ENCODE measurements at places on chromosomes 3 and 15.

GRCh38 chr15:85047271-85047948, 65.8 kb downstream of the PDE8A start:
- peak; percentile 58 for DNase-seq

DNA sequence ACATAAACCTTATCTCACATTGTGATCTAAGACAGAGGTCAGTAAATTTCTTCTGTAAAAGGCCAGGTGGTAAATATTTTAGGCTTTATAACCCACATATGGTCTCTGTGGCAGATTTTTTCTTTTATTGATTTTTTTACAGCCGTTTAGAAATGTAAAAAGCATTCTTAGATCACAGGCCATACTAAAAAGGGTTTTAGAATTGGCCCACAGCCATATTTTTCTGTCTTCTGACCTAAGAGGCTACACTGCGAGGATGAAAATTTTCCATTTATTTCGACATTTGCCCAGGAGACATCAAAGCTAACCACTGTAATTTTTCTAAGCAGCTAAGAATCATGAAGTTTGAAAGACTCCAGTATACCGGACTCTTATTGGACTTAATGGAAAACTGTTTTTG, 377.2 kb upstream of the SGO1 start:
- no peak for DNase-seq

- DNase-seq = no peak
Measured at GRCh38 chr3:55965776-55966175, 478.7 kb upstream of the WNT5A start.

GRCh38 chr3:23202921-23203707, at the start of gene UBE2E2:
UBE2E2 (plus strand) TSS chr3:23203327.
- peak; percentile 62 for DNase-seq

DNA sequence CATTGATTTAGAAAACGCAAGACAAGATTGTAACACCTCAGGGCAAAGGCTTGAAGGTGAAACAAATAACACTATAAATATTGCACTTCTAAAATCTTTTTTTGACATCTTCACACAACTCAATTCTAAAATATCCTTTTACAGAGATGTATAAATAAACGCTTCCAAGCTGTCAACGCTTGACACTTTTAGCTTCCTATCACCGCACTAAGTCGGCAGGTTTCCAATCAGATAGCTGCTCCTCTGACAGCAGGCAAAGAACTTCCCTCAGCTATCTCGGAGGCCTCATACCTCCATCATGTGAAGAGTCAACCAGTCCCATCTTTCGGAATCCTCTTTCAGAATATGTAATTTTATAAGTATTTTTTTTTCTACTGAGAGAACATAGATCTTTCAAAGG, 71.0 kb downstream of the PCOLCE2 start:
- DNase-seq = no peak

DNA sequence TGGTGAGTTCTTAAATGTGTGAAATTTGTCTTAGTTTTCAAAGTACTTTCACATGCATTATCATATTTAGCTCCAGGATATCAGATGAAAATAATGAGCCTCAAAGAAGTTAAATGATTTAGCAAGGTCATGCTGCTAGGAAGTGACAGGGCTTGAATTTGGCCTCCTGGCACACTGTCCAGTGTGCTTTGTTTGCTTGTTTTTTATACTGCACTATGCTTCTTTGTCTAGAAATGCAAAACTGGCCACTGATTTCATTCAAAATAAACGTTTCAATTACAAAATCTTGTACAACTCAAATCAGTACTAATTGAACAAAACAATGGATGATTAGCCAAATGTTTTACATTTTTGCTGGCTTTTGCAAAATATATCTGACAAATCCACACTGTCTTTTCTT, 583.3 kb upstream of the CBLB start:
- DNase-seq = no peak

DNA sequence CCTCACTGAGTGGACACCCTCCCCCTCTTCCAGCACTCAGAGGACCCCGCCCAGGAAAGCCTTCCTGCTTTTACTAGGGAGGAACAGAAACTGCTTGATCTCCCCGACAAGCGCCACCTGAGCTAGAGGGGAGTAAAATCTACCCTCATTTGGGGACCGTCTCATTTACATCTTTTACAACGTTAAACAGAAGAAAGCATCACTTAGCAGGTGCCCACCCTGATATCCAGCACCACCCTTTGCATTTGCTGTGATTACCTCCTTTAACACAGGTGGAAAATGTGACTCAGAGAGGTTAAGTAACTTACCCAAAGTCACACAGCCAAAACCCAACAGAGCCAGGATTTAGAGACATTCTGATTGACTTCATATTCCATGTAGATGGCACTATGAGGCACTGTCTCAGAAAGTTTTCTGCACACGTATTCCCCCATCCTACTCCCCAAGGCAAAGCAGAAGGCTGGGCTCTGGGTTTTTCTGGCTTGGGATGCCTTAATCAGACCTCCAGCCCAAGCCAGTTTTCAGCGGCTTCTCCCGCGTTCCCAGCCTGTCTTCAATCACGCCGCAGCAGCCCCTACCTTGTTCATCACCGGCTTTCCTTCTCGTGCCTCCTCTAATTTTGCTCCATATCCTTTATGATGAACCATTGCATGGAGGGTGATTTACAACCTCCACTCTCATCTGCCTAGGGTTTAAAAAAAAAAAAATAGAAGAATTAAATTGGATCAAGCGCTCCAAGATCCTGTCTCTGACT, 314.6 kb upstream of the PROK2 start:
- DNase-seq = no peak

DNA sequence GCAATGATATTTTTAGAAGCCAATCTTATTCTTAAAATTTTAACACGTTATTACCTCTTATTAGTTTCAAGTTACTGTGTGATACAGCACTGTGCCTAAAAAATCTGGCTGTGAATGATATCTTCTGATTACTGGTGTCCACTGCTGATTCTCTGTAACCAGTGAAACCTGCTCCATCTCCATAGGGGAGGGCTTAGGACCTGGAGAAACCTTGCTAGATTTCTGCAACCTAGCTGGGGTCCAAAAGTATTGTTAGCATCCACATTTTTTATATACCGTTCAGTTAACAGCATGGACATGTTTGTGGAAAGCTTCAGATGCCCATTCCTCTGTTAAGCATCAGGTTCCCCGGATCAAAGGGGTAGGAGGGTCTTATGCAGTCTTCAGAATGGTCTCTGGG, 193.9 kb upstream of the TOPAZ1 start:
- DNase-seq = no peak

- peak; percentile 5 for DNase-seq
Measured at GRCh38 chr3:178078953-178079352, 457.3 kb upstream of the KCNMB2 start.

DNA sequence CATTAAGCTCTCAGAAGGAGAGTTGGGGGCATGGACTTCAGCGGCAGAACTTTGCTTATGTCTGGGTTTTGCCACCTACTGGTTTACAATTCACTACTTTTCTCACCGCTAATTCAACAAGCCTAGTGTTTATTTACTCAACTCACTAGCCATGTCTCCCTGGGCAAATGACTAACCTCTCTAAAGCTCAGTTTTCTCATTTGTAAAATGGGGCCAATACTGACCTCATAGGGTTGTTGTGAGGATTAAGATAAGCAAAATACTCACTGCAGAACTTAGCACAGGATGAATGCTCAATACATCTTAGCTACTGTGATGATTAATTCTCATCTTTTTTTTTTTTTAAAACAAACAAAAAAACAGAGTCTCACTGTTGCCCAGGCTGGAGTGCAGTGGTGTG, 106.3 kb downstream of the CADPS start:
- no peak for DNase-seq

DNA sequence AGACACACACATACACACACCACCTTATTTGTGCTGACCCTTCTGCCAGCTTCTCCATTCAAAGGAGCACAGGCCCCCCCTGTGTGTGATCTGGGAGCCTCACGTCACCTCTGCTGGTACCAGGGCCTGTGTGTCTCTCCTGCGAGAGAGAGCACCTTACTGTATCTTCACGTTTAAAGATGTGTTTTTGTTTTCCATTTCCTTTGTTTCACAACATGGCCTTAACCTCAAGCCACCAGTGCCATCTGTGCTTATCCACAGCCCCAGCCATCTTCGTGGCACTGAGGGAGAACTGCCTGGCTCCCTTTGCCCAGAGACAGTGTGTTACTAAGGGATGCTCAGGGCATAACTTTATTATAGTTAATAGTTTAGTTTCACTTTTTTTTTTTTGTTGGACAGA, 52.3 kb downstream of the ABHD2 start:
- DNase-seq = no peak

DNA sequence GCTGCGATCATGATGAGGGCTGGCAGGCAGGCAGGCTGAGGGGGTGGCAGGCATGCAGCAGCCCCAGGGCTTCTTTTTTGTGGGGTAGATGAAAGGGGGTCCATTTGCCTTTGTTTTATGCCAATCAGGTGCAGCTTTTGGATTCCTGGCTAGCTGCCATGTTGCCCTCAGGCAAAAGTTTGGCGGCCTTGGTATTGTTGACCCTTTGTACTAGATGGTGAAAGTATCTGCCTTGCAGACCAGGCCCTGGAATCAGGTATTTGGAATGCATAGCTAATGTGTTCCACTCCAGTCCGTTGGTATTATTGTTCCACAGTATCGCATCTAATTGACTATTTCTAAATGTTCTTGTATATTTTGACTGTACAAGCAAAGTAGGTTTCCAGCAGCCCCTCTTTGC, 35.0 kb downstream of the EEFSEC start:
- no peak for DNase-seq

- DNase-seq = no peak
Measured at GRCh38 chr15:63295341-63295740, 17.9 kb downstream of the APH1B start.

DNA sequence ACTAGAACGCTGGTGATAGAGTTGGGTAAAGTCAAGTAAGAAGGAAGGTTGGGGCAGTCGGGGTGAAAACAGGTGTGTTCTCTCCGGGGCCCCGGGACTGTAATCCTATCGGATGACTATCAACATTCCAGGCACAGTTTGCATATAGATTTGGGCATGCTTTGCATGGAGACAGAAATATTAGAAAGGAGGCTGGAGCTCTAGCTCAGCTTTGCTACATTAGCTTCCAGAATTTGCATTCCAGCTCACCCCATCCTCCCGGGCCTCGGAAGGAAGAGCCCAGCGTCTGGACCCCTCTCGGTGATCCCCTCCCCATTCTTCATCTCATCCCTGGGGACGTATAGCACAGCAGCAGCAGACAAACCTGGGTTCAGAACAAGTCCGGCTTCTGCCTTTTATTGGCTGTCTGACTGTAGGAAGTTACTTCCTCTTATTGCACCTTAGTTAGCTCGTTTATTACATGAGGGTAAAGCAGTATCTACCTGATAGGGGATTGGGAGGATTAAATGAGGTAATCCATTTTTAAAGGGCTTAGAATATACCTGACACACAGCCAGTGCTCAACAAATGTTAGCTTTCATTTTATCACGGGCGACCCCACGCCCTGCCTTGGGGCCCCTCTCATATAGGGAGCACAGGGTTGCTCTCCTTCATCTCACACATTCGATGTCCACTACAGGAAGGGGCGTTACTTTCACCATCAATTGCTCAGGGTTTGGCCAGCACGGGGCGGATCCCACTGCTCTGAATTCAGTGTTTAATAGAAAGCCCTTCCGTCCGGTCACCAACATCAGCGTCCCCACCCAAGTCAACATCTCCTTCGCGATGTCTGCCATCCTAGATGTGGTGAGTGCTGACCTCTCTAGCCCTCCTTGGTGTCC, 3.2 kb downstream of the HTR3E start:
- DNase-seq = no peak

DNA sequence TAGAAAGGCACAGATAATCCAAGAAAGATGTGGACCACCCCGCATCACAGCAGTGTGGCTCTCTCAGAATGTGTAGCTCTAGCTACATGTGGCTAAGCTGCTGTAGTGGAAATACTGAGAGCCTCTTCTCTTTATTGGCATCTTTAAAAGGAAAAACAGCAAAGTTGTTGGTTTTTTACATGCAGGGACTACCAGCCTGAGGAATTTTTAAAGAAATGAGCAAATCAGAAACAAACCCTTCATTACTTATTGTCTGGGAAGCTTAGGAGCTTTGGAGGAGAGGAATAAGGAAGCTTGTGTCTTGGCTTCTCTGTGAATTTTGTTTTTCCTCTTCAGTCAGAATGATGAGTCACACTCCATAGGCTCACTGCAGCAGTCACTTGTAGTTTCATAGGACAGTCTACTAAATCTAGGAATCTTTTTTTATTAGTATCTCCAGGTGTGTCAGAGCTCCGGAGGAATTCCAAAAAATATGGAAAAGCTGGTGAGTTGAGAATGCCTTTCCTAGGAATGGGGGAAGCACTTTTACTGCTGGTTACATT, 27.5 kb downstream of the POLG start:
- no peak for DNase-seq

GRCh38 chr3:11532931-11533391, 110.8 kb downstream of the VGLL4 start:
- no peak for DNase-seq

GRCh38 chr3:119870512-119870911, 88.6 kb downstream of the NR1I2 start:
- no peak for DNase-seq

DNA sequence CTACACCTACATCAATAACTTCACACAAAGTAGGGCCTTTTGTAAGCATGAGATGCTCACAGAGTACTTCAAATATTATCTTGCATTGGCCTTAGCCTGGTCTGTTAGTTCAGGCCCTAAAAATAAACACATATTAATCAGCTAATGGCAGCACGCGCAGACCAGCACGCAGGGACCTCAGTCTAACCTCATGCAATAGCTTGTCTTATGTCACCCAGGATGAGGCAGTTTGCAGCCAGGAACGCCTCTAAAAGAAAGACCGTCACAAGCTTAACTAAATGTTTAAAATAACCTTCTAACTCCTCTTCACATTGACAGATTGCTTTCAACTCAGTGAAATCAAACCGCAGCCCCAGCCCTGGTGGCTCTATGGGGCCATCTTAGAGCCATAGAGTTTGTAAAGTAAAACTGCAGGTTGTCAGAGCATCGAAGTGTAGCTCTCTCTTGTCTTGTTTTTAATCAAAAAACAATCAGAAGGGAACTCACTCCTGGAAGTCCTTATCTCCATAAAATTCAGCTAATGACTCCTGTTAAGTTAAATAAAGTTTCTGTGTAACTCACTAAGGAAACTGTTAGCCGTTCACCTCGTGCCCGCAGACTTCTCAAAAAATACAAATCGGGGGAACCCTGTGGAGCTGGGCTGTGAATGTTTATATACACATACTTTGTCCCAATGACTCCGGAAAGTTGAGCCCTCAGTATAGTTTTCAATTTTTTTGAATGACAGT, 212.6 kb downstream of the CDIN1 start:
- DNase-seq = no peak

DNA sequence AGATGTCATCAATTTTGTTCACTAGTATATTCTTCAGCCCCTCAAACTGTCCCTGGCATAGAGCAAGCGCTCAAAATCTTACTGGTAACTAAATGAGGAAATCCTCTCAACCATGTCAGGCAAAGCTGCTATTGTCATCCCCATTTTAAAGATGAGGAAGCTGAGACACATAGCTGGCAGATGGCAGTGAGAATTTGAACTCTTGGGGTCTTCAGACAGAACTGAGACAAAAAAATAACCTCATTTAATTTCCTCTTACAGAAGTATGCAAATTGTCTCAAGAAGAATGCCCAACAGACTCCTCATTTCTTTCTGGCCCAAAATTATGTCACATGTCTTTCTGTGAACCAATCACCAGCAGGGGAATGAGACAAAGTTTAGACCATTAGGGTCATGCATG, 40.2 kb upstream of the LYZL4 start:
- DNase-seq = no peak

GRCh38 chr15:84798436-84798946, 18.7 kb upstream of the ALPK3 start:
- DNase-seq = no peak

GRCh38 chr3:171809611-171809860, 747 bp downstream of the PLD1 start:
- no peak for DNase-seq

- DNase-seq = no peak
Measured at GRCh38 chr3:184455991-184456390, 76.1 kb downstream of the CHRD start.

GRCh38 chr3:72964633-72965032, 32.0 kb upstream of the PPP4R2 start:
- DNase-seq = no peak
